ENCODE measurements at places on chromosomes 11 and 22.

DNA sequence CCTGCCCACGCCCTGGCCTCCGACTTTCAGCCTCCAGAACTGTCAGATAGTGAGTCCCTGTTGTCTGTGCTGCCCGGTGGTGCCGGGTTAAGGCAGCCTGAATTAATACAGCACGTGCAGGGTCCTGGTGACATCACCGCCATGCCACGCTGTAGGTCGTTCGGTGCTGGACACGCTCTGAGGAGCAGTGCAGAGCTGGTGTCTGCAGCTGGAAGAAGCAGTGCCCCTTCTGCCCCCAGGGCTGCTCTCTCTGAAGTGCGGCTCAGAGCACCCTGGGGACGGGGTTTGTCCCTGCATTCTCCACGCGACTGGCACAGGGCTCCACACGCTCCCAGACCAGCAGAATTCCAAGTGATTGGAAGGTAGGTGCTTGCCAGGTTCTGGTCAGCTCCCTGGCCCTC is 831.5 kb downstream of the TBC1D22A start:
- no peak for DNase-seq

DNA sequence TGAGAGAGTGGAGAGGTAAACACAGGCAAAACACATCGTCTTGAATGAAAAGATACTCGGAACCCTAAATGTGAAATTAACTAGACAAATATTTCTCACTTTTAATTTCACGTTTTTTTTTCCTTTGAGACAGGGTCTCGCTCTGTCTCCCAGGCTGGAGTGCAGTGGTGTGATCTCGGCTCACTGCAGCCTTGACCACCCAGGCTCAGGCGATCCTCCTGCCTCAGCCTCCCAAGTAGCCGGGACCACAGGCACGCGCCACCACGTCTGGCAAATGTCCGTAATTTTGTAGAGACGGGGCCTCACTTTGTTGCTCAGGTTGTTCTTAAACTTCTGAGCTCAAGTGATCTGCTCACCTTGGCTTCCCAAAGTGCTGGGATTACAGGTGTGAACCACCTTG is 7.4 kb upstream of the SHANK3 start:
- DNase-seq = no peak

DNA sequence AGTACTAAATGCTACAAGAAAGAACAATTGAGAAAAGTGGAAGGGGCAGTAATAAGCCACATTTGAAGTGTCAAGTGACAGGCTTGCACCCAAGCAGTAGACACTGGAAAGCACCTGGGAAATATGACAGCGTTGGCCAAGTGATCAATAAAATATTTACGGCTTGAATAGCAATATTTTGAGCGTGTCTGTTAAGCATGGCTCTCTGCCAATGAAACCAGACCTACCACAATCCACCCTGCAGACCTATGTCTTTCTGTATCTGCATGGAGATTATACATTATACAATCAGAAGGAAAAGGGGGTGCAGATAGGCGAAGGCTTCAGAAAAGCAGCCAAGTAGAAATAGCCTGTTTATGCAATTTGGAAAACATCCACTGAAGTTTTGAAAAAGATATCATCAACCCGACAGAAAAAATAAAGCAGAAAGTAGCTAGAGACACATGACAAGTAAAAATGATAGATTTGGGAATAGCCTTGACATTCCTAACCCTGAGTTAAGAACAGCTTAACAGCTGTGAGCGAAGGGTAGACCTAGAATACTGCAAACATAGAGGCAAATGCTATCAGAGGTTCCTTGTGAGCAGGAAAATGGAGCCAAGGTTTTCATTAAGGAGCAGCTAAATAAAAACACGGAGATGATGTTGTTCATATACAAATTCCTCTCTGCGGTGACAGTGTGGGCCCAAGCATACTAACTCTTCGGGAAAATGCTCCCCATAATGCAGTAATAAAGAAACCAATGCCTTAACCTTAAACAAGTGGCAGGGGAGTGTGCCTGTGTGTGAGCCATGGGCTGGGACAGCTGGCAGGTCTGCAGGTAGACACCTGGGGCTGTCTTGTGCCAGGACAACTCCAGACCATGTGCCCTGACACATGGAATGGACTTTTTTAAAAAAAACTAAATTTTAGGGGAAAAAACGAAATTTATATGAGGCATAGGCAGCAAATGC is 71.3 kb downstream of the ETS1 start:
- no peak for DNase-seq

GRCh38 chr22:20247010-20247505 is 21.1 kb downstream of the RTN4R start:
- DNase-seq = no peak

DNA sequence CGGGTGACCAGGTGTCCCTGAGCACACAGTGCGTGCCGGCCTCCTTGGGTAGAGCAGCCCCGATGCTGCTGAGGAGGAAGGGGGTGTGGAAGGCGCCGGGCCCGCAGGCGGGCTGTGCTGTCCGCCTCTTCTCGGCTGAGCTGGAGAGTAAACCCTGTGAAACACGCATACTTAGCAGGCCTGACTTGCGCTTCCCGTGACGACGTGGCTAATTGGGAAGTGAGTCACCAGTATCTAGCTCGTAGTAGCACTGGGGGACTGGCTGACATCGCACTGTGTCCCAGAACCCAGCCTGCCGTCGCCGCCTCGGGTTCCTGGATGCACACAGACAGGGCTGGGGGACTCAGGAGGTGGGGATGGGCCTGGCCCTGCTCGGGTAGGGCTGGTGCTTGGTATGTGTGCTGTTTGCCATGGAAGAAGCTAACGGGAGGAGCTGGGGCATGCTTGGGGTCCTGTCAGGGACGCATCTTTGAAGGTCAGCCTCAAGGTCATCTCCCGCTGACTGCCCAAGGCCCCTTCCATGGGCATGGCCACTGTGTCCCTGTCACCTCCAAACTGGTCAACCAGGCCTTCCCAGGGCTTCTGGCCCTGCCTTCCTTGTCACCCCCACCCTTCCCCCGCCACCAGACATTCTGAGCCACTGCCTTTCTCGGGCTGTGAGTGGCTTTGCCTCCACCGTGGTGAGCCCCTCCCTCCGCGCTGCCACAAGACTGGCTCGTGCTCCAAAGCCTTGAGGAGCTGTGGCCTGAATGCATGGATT is 1327.0 kb downstream of the BRD1 start:
- DNase-seq = no peak

GRCh38 chr11:72135891-72136683 is 562 bp downstream of the FOLR3 start:
- DNase-seq = no peak

- DNase-seq = no peak
These were observed 1.3 kb downstream of the WEE1 start for GRCh38 chr11:9574622-9575259.

DNA sequence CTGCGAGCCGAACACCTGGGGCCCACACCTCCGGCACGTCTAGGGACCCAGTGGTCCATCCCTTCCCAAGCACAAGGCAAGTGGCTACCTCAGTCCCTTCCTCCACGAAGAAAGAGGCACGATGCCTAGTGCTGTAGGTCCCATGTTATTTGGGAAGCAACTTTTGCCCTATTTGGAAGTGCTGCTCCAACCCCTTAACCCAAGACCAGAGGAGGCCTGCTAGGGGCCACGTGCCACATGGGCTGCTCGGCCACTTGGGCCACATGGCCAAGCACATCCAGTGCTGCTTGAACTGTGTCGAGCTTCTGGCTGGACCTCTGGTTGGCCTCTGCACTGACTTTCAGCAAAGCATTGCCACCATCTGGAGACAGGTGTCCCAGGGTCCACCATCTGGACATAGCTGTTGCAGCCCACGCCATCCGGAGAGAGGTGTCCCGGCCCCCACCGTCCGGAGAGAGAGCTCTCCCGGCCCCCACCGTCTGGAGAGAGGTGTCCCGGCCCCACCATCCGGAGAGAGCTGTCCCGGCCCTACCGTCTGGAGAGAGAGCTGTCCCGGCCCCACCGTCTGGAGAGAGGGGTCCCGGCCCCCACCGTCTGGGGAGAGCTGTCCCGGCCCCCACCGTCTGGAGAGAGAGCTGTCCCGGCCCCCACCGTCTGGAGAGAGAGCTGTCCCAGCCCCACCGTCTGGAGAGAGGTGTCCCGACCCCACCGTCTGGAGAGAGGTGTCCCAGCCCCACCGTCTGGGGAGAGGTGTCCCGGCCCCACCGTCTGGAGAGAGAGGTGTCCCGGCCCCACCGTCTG is 6.5 kb upstream of the B4GALNT4 start:
- DNase-seq = no peak

GRCh38 chr11:75656044-75656727 is 12.7 kb downstream of the MAP6 start:
- no peak for DNase-seq

- DNase-seq = no peak
These were observed 1030.8 kb upstream of the CCDC90B start for GRCh38 chr11:84316866-84317555.

GRCh38 chr11:56522008-56522407 is 21.0 kb downstream of the OR5M11 start:
- DNase-seq = no peak

GRCh38 chr11:91742155-91742554 is 482.5 kb upstream of the FAT3 start:
- DNase-seq = no peak

DNA sequence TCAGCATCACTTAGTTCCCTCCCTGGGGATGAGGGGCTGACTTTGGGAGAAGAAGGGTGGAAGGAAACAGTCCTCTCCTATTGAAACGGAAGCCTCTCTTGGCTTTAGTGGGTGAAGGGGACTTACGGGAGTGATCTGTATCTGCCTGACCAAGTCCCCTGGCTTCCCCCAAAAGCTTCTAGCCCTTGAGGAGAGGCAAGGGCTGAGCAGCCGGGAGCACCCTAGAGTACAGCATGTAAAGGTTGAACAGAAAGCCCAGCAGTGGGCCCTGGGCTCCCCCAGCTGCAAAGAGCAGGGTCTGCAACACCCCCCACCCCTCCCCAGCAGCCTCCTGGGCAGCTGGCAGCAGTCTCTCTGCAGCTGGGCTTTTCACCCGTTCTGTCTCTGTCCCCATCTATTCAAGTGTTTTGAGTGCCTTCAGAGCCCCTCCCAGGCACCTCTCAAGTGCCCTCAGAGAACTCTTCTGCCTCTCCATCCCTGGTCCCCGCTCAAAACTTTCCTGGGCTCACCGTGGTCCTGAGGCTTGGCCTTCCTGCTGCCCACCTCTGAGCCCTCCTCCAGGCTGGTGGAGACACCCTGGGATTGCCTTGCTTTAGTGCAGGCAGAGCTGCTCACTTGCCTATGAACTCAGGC is 2.7 kb downstream of the CAPN5 start:
- DNase-seq = no peak

- DNase-seq = no peak
These were observed 20.1 kb downstream of the PTPN5 start for GRCh38 chr11:18771266-18772035.

GRCh38 chr11:128055576-128056217 is 531.7 kb downstream of the ETS1 start:
- DNase-seq = no peak

GRCh38 chr22:42661985-42662831 is 13.0 kb upstream of the CYB5R3 start:
- DNase-seq = peak; percentile 68

- no peak for DNase-seq
These were observed 3922.5 kb upstream of the OR11H1 start for GRCh38 chr22:11605468-11605981.

DNA sequence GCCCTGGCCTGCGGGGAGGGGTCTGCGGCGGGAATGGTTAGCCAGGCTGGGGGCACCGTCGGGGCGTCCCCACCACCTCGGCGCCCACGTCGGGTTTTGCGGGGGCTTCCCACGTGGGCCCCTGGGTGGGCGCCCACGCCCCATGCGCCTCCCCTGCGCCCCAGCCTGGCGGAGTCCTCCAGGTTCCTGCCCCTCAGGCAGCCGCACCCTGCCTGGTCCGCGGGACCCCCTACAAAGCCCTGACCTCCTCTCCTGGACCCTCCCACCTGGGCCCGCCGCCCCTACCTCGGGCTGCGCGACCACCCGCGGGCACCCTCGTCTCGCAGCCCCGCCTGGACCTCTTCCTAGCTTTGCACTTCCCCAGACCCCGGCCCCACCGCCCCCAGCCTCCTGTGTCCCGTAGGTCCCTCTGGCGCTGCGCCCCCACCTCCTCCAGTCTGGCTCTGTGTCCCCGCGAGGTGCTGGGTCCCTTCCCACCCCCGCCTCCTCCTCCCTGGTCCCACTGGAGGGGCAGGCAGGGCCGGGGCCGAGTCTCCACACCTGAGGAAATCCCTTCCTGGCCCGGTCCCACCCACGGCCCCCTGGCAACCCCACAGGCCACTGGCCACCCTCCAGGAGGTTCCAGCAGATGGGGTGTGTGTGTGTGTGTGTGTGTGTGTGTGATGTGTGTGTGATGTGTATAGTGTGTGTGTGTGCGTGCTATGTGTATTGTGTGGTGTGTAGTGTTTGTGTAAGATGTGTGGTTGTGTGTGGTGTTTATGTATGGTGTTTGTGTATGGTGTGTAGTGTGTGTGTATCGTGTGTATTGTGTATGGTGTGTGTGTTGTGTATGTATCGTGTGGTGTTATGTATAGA is 11.8 kb downstream of the PIM3 start:
- DNase-seq = no peak

- DNase-seq = no peak
These were observed 42.8 kb downstream of the TNRC6B start for GRCh38 chr22:40220316-40221054.

DNA sequence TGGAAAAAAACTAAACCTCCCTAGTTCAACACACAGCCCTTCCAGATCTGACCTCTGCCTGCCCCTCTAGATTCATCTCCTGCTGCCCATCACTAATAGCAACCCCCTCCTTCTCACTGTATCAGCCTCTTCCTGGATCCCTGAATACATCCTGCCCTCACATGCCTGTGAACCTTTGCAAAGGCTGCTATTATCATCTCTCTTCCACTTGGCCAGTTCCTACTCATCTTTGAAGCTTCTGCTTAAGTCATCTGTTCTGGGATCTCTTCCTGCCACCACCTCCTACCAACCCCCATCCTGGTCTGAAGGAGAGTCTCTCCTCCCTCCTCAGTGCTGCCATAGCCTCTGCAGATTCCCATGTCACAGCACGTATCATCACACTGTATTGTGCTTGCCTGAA is 38.0 kb upstream of the AMOTL1 start:
- no peak for DNase-seq

DNA sequence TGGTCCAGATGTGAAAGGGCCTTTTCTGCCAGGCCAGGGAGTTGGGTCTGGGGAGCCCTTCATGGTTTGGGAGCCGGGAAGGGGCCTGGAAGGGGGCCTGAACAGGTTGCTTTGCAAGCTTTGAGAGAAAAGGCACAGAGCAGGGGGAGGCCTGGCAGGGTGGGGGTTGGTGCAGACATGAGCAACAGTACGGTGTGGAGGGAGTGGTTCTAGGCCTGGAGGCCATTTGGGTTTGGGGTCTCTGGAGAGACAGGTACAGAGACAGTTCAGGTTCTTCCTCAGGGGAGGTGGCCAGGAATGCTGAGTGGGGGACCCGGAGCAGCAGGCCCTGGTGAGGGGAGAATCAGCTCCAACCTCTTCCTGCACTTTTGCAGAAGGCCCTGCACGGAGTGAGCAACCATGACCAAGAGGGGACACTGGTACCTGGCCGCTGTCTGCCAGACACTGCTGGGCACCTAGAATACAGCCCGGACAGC is 1.4 kb downstream of the KDELR3 start:
- no peak for DNase-seq

DNA sequence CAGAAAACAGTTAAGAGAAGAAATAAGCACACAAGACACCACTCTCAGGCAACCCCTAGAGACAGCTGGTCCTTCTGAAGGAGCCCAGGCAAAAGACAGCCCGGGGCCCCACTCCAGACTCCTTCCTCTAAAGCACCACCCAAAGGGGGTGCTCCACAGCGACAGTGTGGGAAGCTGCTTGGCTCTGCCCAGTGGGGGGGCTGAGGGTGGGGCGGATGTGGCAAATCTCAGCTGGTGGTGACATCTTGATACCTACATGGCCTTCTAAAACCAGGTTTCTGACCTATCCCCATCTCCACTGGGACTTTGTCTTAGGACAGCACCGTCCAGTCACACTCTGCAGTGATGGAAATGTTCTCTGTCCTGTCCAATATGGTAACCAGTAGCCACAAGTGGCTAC is 10.2 kb upstream of the APOA1 start:
- no peak for DNase-seq
